ENCODE measurements at places on chromosomes 7 and 10.

- DNase-seq, result no peak
These were observed 108.6 kb downstream of the CACNA2D1 start for GRCh38 chr7:82335001-82335400.

- no peak for DNase-seq
These were observed 427.0 kb downstream of the KCNMA1 start for GRCh38 chr10:77210645-77211044.

DNA sequence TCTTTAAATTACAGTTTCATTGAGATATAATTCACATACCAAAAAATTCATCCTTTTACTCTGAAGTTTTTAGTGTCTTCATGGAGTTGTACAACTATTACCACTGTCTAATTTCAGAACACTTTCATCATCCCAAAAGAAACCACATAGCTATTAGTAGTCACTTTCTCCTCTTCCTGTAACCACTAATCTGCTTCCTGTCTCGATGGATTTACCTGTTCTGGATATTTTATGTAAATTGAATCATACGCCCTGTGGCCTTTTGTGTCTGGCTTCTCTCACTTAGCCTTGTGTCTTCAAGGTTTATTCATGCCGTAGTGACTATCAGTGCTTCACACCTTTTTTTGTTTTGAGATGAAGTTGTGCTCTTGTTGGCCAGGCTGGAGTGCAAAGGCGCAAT lies 135.5 kb downstream of the DOCK1 start:
- DNase-seq, result no peak

- no peak for DNase-seq
These were observed 165.8 kb downstream of the CFTR start for GRCh38 chr7:117645481-117646165.

DNA sequence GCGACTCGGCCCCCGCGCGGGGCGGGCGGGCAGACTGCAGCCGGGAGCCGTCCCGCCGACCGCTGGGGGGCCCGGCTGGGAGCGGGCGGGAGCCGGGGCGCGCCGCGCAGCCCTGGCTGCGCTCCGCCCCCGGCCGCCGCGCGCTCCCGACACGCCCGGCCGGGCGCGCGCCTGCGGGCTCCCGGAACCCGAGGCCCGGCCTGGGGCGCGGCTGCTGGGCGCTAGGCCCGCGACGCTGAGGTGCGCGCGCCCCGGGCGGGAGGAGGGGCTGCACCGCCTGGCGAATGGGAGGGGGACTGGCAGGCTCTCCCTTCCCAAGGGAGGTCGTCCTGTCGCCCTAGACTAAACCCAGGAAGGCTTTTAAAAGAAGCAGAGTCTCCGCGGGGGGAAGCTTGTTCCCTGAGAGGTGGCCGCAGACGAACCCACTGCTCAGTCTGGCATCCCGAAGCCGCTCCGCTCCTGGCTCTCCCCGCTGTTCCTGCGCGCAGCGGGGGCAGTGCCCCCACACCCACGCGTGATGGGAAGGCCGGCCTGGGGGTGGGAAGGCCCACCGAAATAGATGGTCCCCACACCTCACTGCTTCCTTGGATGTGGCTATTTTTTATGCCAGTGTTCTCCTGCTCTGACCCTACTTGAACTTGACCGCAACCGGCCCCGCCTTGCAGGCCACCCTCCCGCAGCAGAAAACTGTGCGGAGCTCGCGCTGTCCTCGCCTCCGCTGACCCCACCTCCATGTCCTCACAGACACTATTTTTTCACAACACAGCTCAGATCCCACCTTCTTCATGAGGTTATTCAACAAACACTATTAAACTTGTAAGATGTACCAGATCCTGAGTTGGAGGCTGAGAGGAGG lies at the start of gene VOPP1:
VOPP1 (minus strand) TSS at position 125 of the 856 bp plus-strand sequence. CDS start 178 bp downstream, outside the sequence.
- DNase-seq, result peak; percentile 72

- DNase-seq, result no peak
These were observed 19.7 kb upstream of the PTPRZ1 start for GRCh38 chr7:121853307-121853706.

DNA sequence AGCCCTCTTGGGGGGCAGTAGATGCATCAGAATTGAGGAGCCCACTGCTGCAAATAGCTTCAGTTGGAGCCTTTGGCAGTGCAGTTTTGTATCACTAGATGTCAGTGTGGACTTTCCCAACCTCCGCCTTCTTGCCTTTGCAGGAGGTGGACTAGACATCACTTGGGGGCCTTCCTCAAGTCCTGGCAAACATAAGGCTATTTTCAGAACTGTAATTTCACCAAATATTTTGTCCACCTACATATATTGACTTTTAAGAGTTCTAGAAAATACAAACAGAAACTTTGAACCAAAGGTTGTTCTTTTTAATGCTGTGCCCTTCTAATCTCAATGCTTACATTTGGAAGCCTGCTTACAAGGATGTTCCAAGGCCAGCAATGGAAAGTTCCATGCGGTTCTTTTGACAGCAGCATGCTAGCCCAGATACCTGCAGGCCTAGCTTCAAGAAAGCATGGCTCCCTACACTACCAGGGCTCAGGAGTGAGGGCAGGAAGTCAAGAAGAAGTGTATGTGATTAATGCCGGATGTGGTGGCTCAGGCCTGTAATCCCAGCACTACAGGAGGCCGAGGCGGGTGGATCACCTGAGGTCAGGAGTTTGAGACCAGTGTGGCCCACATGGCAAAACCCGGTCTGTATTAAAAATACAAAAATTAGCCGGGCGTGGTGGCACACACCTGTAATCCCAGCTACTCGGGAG lies 8.0 kb upstream of the ZNRF2 start:
- peak; percentile 35 for DNase-seq

DNA sequence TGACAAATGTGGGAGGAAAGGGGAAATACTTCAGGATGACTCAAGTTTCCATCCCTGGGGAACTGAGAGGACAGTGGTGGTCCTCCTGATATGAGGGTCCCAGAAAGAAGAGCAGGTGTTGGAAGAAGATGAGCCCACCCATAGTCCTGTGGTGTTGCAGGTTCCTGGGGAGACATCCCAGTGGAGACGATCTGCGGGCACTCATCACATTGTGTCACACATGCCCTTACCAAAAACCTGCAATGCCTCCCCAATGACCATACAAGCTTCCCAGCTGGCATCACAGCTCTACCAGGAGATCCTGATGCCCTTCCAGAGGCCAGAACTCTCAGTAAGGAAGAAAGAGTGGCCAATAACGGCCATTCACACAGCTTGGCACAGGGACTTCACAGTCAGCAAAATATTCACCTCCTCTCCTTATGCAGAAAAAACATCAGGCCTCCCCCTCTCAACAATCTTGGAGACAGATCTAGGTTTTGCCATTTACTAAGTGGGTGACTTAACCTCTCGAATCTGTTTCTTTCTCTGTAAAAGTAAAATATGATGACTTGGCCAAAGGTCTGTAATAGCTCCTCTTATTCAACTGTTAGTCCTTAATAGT lies 9.0 kb downstream of the PUS7 start:
- no peak for DNase-seq

GRCh38 chr10:11164803-11165590 lies 147.3 kb downstream of the CELF2 start:
- DNase-seq, result peak; percentile 78

- no peak for DNase-seq
These were observed 378.8 kb upstream of the ETV1 start for GRCh38 chr7:14368285-14368684.

- no peak for DNase-seq
These were observed 250.7 kb upstream of the MYO3A start for GRCh38 chr10:25683344-25683743.

GRCh38 chr7:27160546-27161213 lies 4.2 kb upstream of the HOXA7 start:
- peak; percentile 88 for DNase-seq

GRCh38 chr7:51244885-51245284 lies 71.7 kb downstream of the COBL start:
- DNase-seq, result no peak

GRCh38 chr7:128174386-128174785 lies 66.7 kb upstream of the LEP start:
- DNase-seq, result no peak

GRCh38 chr10:77791506-77791905 lies 135.0 kb downstream of the DLG5 start:
- no peak for DNase-seq

DNA sequence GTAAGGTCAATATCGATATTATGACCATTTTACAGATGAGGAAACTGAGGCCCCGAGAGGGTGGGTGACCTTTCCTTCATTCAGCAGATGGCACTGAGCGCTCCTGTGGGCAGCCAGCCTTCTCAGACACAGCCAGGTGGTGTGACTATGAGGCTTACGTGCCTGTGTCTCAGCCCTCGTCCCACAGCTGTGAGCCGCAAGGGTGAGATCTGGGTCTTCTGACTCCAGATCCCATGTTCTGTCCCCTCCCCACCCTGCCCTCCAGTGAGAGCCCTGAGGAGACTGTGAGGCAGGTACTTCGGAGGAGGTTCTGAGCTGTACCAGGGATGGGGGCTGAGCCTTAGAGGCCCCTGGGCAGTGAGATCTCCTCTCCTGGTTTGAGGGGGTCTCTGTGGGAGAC lies 613.8 kb upstream of the FOXK1 start:
- no peak for DNase-seq

- DNase-seq, result no peak
These were observed 694.4 kb downstream of the AUTS2 start for GRCh38 chr7:70292716-70293115.

- peak; percentile 65 for DNase-seq
These were observed 99.6 kb upstream of the DIP2C start for GRCh38 chr10:788796-789748.

DNA sequence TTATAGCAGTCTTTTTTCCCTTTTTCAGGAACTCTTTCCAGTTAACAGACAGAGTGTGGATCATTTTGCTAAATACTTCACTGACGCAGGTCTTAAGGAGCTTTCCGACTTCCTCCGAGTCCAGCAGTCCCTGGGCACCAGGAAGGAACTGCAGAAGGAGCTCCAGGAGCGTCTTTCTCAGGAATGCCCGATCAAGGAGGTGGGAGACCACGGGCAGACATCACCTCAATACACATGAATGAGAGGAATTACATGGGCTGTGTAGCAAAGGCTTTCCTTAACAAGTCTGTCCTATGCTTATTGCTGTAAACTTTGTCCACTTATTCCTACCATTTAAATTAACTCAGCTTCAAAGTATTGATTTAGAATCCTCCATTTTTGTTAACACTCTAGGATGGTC lies 48.8 kb downstream of the BZW2 start:
- DNase-seq, result no peak

DNA sequence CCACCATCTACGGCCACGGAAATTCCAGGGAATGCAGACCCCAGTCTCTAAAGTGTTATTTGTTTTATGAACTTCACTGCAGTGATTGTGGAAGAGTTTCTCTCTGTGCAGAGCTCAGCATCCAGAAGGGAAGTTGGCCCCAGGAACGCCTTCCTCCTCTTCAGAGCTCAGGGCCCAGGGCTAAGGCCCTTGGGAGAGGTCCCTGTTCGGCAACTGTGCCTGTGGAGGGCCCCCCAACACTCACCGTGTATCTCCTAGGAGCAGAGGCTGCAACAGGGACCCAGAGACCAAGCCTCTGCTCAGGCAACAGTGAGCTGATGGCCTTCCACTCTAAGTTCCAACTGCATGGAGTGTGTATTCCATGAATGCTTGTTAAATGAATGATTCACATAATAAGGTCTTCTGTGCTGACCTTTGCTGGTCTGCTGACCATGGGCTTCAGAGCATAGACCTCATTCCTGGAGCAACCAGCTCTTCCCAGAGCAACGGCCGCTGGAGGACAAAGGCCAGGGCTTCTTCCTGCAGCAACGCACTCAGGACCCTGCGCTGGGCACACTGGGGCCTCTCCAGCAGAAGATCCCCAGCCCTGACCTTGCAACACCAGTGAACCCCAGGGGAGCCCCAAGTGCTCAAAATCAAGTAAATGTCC lies 7.7 kb downstream of the DIP2C start:
- DNase-seq, result no peak

- DNase-seq, result no peak
These were observed 93.3 kb downstream of the FAM53B start for GRCh38 chr10:124650820-124651401.

DNA sequence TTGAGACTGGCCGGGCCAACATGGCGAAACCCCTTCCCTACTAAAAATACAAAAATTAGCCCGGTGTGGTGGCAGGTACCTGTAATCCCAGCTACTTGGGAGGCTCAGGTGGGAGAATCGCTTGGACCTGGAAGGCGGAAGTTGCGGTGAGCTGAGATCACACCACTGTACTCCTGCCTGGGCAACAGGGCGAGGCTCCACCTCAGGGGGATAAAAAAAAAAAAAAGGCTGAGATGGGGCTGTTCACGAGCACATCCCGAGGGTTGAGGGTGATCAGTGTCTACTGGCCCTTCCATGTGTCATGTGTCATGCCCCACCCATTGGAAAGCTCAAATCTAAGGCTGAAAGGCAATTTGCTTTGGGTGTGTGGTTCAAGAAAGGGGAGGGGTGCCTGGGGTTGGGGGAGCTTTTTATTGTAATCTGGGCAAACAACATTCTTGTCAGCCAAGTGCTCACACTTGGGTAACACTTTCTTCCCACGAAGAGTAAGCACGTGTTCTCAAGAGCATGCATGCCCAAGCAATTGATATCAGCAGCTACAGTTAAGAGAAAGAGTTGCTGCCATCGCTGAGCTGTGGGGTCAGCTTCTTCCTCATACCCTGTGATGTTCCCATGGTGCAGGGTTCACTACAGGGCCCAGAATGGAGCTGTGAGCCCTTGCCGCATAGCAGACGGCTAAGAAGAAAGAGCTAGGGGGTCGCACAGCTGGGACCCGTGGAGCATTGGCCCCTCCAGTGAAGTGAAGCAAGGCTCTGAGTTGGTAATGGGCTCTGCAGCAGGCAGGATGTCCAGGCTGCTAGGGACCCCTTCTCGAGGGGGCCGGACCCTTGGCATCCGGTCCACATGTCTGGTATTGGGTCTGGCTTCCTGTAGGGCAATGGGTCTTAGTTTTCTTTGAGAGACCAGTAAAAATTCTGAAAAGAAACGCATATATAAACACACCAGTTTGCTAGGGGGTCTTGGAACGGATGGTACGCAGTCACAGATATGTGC lies 9.9 kb upstream of the ACSL5 start:
- no peak for DNase-seq

GRCh38 chr10:105952153-105952552 lies 1212.4 kb downstream of the SORCS1 start:
- no peak for DNase-seq

DNA sequence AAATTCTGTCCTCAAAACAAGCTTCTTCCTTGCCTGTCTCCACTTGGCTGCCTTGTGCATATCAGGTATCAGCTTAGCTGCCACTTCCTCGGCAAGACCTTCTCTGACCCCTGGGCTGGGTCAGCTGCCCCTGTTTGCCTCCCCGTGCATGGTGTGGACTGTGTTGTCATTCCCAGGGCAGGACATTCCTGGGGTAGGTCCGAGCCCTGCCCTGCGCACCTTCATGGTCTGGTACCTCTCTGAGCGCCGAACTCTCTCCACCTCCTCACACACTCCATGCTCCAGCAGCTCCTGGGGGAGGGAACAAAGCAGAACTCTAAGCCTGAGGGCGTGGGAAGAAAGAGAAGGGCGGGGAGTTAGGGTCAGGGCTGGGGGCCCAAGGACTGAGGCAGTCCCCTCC lies 3.8 kb downstream of the POLM start:
- no peak for DNase-seq

DNA sequence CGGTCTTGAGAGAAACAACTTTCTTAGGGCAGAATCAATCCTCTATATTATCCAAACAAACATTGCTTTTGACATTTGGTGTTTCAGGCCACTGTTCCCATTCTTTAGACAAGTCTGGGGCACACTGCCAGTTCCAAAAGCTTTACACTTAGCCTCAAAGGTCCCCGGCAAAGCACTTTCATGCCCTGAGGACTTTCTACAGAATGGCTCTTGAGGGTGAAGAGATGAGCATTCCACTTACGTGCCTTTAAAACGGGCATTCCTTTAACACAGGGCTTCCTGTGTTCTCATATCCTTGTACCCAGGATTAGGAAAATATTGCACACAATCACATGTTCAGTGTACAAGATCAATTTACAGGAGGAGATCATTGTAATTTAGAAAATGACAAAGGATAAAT lies 13.1 kb upstream of the TMEM213 start:
- no peak for DNase-seq

All from uterus (tissue), 4 donors.